ENCODE measurements at places on chromosomes 16 and 17.

GRCh38 chr16:9428355-9429005, 337.0 kb downstream of the HAPSTR1 start:
- DNase-seq, result no peak

DNA sequence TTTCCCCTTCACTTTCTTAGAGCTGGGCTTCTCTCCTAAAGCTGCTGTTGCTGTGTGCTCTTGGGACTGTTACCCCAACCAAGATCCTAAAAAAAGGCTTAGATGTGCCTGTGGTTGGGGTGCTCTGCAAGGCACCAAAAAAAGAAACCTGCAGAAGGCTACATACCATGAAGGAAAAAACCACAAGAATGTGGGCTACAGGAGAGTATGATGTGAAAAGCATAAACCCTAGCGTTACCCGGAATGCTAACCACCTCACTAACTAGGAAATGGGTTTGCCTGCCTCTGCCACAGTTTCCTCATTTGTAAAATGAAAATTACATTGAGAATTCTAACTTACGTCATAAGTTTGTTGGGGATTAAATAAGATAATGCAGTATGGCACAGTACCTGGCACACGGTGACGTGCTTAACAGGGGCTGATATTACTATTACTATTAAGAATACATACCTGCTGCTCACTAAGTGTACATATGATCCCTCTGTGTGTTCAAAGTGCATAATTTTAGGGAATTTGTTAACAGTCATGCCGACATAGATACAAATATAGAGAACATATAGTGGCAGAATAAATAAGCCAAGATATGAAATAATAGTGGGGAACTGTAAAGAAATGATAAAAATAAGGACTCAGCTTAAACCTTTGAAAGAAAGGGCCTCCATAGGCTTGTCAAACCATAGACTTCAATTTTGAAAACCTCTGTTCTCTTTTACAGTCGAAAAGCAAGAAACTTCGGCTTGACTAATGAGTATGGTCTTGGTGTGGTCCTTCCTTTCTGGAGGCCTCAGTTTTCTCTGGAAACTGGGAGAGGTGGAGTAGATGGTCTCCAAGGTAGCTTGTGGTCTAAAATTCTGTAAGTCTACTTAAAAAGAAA, 177.8 kb upstream of the TBX2 start:
- DNase-seq, result no peak

DNA sequence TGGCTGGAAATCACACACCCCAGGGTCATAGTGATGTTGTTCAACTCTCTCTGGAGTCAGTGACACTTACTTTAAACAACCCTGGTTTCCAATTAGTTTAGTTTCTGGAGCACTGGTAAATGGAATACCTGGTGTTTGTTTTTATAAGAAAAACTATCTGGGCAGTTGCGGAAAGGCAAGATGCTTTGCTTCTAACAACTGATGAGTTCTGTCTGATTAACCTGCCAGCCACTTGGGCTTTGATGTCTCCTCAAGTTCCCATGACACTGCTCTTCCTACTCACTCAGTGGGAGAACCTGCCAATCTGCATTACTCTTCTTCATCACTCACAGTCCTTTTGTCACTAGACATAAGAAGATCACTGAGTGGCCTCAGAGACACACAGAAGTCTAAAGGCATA, 78.7 kb upstream of the MTMR4 start:
- no peak for DNase-seq

DNA sequence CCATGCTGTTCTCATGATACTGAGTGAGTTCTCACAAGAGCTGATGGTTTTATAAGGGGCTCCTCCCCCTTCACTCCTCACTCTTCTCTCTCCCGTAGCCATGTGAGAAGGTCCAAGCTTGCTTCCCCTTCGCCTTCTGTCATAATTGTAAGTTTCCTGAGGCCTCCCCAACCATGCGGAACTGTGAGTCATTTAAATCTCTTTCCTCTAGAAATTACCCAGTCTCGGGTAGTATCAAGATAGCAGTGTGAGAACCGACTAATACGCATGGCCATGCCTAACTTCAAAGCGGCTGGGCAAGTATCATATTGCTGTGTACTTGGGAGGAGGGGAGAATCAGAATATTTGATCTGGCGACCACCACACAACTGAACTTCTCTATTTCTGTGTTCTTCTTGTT, 88.3 kb downstream of the PRKCB start:
- DNase-seq, result no peak

GRCh38 chr17:40542558-40543411, 22.5 kb downstream of the CCR7 start:
- no peak for DNase-seq

GRCh38 chr17:82309656-82310570, 7.5 kb downstream of the CD7 start:
- no peak for DNase-seq

- DNase-seq, result peak; percentile 27
These were observed 2.8 kb downstream of the ACE start for GRCh38 chr17:63479495-63480184.

DNA sequence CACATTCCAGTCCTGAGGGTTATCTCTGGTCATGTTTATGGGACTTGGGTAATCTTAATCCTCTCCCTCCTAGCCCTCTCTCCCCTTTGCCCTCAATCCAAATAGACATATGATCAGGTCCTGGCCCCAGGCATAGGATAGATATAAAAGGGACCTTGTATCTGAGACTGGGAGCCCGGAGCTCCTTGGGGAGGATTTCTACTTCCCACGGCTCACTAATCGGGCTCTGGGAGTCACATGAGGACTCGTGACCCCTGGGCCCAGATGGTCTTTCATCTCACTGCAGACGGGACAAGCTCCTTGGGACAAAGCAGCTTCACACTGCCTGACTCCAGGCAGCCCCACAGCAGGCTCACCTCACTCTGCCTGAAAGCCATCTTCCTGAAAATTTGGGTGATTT, 57.8 kb upstream of the LYRM9 start:
- DNase-seq, result no peak

DNA sequence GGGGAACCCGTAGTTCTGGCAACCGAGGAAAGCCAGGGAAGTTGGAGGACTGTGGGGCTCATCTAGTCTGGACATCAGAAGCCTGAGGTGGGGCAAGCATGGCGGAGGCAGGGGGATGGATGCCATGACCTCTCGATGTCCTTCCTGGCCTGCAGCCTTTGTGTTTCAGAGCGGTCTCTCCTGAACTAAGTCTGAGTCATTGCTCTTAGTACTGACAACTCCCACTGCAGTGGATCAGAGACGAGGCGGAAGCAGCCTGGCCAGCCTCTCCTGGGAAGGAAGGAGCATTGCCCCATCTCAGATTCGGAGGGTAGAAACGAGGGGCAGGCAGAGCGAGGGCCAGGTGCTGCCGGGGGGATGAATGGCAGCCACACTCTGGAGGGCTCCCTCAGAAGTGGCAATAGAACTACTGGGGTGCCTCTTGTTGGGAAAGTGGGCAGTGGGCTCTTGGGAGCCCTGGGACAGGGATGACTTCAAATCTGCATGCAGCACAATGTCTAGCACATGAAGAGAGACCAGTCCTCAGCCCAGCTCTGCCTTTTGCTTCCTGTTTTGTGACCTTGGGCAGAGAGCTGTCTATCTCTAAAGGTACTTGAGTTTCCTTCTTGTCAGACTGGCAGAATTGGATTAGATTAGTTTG, 3.6 kb upstream of the STAC2 start:
- DNase-seq, result no peak

GRCh38 chr17:74471341-74471740, 4.9 kb downstream of the CD300A start:
- DNase-seq, result no peak

- DNase-seq, result no peak
These were observed 21.9 kb upstream of the JPT2 start for GRCh38 chr16:1655909-1656807.

GRCh38 chr16:3089717-3090592, 9.1 kb downstream of the ZSCAN10 start:
- peak; percentile 64 for DNase-seq

- no peak for DNase-seq
These were observed 15.0 kb upstream of the KREMEN2 start for GRCh38 chr16:2948807-2949704.

- DNase-seq, result no peak
These were observed 84.4 kb upstream of the NKD1 start for GRCh38 chr16:50463581-50464324.

DNA sequence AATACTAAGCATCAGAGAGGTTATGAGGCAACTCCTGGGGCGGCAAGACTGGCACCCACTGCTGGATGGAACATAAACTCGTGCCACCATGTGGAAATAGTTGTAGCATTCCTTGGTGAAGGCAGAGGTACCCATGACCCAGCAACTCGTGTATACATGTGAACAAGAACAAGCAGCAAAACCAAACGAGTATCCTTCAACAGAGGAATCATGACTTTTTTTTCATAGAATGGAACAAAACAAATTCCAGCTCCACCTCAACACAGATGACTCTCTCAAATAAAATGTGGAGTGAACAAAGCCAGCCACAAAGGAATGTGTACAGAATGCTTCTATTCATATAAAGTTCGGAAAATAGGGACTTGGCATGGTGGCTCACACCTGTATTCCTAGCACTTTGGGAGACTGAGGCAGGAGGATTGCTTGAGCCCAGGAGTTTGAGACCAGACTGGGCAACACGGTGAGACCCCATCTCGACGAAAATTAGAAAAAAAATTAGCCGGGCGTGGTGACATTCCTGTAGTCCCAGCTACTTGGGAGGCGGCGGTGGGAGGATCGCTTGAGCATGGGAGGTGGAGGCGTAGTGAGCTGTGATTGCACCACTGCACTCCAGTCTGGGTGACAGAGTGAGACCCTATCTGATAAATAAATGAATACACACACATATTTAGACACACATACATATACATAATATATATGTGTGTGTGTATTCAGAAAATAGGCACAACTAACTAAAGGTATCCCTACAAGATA, 35.3 kb downstream of the B9D1 start:
- DNase-seq, result no peak

Measured in NCI-H510A (cell line).